Naive thymus-derived CD8-positive, alpha-beta T cell (primary cell): ENCODE measurements at places on chromosomes 4 and X.

- no peaks in the 10 kb centered on the region for H3K27me3 ChIP-seq
- H3K4me1 ChIP-seq: no peaks in the 10 kb centered on the region
- H3K36me3 ChIP-seq: peaks cover 3% of the 10 kb centered on the region
- no peak overlapping the region for H3K4me3 ChIP-seq
Observed at GRCh38 chrX:106862972-106863688, 40.0 kb downstream of the RIPPLY1 start.

- no peak overlapping the region for H3K4me3 ChIP-seq
- H3K4me1 ChIP-seq: no peaks in the 10 kb centered on the region
- no peak for DNase-seq
- no peaks in the 10 kb centered on the region for H3K27me3 ChIP-seq
Observed at GRCh38 chrX:116628464-116628863, 165.7 kb upstream of the CT83 start.

- H3K36me3 ChIP-seq: no peaks in the 10 kb centered on the region
- no peaks in the 10 kb centered on the region for H3K4me1 ChIP-seq
- no peak for DNase-seq
- no peak overlapping the region for H3K27ac ChIP-seq
- no peaks in the 10 kb centered on the region for H3K27me3 ChIP-seq
Observed at GRCh38 chrX:105975382-105975781, 63.1 kb downstream of the SERPINA7 start.

DNA sequence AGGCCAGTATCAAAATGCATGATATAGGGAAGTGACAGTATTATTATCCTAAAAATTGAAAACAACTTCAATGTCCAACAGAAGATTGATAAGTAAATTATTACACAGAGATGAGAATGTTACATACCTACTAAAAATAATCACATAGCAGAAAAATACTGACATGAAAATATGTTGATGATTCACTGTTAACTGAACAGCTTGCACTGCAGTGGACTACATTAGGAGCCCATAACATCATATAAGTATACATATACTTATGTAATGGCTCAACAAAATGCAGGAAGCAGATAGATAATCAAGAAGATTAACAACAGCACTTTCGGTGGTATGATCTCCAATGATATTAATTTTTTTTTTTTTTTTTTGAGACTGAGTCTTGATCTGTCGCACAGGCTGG lies 7.1 kb downstream of the CLOCK start:
- DNase-seq: no peak
- no peaks in the 10 kb centered on the region for H3K36me3 ChIP-seq
- H3K4me1 ChIP-seq: peaks cover 67% of the 10 kb centered on the region
- no peaks in the 10 kb centered on the region for H3K27me3 ChIP-seq
- H3K27ac ChIP-seq: no peak overlapping the region
- H3K4me3 ChIP-seq: no peak overlapping the region

DNA sequence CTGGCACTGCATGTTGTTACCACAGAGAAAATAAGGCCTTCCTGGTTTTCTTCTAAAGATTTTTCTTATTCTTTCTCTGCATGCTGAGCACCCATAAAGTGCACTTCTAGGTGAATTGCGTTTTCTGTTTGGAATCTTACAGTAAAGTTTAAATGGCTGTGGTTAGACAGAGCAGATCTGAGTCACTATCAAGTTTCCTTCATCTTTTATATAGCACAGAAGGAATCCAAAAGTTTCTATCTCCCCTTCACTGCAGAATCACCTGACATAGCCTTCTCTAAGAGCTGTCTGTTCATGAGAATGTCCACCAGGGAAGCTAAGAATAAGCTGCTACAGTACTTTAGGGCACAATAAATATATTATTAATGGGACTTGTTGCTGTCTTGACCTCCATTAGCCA lies 455.5 kb upstream of the FAM241A start:
- DNase-seq: no peak
- H3K36me3 ChIP-seq: no peaks in the 10 kb centered on the region
- H3K27ac ChIP-seq: no peak overlapping the region
- no peak overlapping the region for H3K4me3 ChIP-seq
- no peaks in the 10 kb centered on the region for H3K27me3 ChIP-seq

DNA sequence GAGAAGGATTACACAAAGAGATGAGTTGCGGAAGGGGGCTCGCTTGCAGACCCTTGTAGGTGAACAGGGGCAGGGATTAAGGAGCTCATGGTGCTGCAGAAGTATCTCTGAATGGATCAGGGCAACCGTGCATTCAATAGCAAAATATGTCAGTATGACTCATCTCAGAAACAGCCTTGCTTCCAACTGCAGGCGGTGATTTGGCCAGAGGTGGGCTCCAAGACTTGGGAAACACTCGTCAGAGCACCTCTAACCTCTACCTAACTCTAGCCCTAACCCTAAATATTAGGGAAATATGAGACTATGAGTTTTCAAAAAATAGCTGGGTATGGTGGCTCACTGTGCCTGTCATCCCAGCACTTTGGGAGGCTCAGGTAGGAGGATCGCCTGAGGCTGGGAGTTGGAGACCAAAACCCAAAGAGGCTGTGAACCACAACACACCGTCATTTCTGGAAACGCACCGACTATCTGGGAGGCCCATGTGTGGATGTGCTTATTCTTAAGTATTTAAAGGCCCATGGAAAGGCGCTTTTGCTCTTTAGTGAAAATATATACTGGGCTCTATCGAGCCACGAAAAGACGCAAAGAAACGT lies 102.6 kb downstream of the DHRSX start:
- H3K27me3 ChIP-seq: no peaks in the 10 kb centered on the region
- no peak for DNase-seq
- H3K4me3 ChIP-seq: no peak overlapping the region
- H3K4me1 ChIP-seq: peaks cover 5% of the 10 kb centered on the region

DNA sequence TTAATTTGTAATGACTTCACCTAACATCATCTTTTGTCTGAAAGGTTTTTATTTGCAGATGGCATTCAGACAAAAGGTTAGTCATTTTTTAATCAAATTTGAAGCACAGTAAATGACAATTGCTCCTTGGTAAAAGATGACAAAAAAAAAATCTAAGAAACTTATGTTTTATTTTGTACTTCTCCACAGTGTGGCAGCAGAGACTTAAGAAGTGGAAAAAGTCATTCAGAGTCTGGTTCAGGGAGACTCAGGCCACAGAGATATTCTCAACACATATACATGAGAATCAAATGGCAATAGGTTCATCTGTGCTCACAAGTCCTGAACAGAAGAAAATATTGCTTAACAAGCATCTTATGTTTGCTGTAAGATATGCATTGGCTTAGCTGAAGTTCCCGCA lies 436.2 kb downstream of the KCNIP4 start:
- H3K27ac ChIP-seq: no peak overlapping the region
- H3K4me1 ChIP-seq: no peaks in the 10 kb centered on the region
- no peaks in the 10 kb centered on the region for H3K36me3 ChIP-seq
- H3K27me3 ChIP-seq: no peaks in the 10 kb centered on the region
- no peak for DNase-seq

DNA sequence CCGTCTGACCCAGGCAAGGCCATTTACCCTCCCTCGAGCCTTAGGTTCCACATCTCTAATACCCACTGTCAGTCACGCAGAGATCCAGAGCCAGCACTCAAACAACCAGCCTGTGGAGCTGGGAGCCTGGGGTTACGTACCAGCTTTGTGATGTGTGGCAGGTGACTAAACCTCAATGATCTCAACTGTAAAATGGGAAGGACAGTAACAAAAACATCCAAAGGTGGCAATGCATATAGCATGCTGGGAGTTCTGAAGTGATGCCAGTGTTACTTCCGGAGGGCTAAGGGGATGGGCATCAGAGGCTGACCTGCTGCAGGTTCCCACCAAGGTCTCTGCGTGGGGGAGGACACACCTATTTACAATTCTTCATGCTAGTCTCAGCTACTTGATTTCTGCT lies 6.0 kb downstream of the GRPEL1 start:
- H3K27me3 ChIP-seq: no peaks in the 10 kb centered on the region
- no peaks in the 10 kb centered on the region for H3K36me3 ChIP-seq
- peaks cover 35% of the 10 kb centered on the region for H3K4me1 ChIP-seq
- no peak for DNase-seq
- H3K27ac ChIP-seq: no peak overlapping the region

GRCh38 chr4:120568731-120569130 lies 353.8 kb downstream of the PRDM5 start:
- H3K4me3 ChIP-seq: no peak overlapping the region
- no peaks in the 10 kb centered on the region for H3K36me3 ChIP-seq
- peaks cover 11% of the 10 kb centered on the region for H3K27me3 ChIP-seq
- no peak for DNase-seq
- H3K4me1 ChIP-seq: no peaks in the 10 kb centered on the region

DNA sequence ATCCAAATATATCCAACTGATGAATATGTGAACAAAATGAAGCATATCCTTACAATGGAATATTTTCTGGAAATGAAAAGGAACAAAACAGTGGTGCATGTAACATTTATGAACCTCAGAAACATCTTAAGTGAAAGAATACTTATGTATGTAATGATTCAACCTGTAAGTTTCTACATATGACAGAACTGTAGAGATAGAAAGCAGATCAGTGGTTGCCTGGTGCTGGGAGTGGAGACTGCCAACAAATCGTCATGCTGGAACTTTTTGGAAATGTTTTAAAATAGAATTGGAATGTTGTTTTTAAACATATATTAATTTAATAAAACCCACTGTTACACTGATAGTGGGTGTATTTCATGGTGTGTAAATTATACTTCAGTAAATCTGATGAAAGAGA lies 667.5 kb downstream of the RAPGEF2 start:
- H3K27ac ChIP-seq: no peak overlapping the region
- no peaks in the 10 kb centered on the region for H3K36me3 ChIP-seq
- no peaks in the 10 kb centered on the region for H3K27me3 ChIP-seq
- H3K4me1 ChIP-seq: no peaks in the 10 kb centered on the region
- H3K4me3 ChIP-seq: no peak overlapping the region

DNA sequence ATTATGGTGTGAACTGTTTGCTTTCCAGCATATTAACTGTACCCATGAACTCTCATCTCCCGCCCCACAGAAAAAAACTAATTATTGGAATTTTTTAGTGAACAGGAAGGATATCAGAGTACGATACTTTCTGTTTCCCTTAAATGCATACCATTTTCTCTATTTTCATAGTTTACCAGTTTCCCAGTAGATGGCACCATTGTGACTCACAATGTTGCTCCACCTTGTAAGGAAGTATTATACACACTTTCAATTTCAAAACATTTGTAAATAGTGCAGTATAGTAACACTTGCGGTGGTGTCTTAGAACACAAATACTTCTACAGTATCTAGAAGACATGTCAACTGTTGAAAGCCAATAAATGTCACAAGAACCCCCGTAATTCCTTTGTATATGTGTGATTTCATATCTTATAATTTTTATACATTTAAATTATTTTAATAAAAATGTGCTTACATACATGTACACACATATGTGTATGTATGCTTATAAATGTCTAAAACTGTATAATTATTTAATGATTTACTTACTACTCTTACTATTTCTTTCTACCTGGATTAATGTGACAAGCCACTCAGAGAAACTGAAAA lies 167.3 kb downstream of the SLIT2 start:
- peaks cover 5% of the 10 kb centered on the region for H3K27me3 ChIP-seq
- no peak for DNase-seq
- H3K4me3 ChIP-seq: peak overlapping the region; percentile 59

DNA sequence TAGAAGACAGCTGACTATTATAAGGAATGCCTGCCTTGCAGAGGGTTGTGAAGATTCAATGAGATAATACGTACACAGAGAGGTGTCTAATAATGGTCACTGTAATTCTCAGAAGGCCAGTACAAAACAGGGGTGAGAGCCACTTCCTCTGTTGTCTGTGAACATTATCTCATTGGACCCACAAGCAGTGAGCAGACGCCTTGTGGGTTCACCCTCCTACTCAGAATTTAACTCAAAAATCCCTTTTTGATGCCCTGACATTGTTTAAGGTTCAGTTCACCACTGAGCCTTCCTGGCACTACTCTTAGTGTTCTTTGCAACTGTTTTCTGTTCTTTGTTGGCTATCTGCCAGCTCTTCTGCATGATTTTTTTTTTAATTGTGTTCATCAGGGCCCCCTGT lies 467.4 kb downstream of the BCOR start:
- H3K4me1 ChIP-seq: peaks cover 11% of the 10 kb centered on the region
- H3K27ac ChIP-seq: no peak overlapping the region
- DNase-seq: no peak
- H3K36me3 ChIP-seq: no peaks in the 10 kb centered on the region
- no peak overlapping the region for H3K4me3 ChIP-seq

DNA sequence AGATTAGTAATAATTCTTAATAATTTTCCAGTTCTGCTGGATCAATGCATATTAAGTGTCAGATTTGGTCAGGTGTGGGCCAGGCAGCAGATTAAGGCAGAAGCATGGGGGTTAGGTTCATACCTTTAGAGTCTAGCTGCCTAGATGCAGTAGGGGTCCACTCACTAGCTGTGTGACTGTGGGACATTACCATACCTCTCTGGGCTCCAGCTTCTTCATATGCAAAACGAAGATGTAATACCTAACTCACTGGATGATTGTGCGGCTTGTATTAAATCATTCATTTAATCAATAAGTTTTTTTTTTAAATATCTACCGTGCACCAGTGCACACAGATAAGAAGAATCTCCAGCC lies 1.4 kb downstream of the ANXA3 start:
- no peak overlapping the region for H3K4me3 ChIP-seq
- DNase-seq: no peak
- H3K4me1 ChIP-seq: peaks cover 7% of the 10 kb centered on the region

DNA sequence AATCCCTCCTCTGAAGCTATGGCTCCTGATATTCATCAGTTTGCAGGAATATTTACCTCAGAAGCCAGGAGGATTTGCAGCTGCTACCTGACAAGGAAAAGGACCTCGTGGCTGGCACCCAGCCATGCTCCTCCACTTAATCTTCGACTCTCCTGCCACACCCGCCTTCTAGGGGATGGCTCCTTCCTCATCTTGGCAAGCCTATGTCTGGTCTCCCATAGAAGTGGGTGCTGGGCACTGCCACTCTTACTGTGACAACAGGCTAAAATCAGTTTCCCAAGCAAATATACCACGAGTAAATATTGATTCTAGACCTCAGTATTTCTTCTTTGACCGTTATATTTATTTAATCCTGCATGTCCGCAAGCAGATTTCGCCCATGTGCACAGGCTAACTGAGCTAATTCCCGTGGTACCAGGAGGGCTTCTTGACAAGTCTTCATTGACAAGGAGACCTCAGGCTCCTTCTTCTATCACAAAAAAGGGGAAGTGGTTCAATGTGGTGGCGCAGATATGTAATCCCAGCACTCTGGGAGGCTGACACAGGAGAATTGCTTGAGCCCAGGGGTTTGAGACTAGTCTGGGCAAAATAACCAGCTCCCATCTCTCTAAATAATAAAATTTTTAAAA lies 52.6 kb upstream of the DCTD start:
- no peaks in the 10 kb centered on the region for H3K4me1 ChIP-seq
- H3K27me3 ChIP-seq: peaks cover 25% of the 10 kb centered on the region
- DNase-seq: no peak
- H3K36me3 ChIP-seq: no peaks in the 10 kb centered on the region
- no peak overlapping the region for H3K4me3 ChIP-seq
